Naive thymus-derived CD8-positive, alpha-beta T cell (primary cell): ENCODE measurements at places on chromosomes 11 and 22. TPM values are rescaled to one million over a fixed set of nuclear protein-coding genes. Genes with fewer than 3 reads are reported as not detected.

The PDE3B gene
- total RNA-seq: 228 TPM

The OR2AT4 gene
- not detected for total RNA-seq

The MYBPC3 gene
- total RNA-seq: 0.16 TPM

The DRAP1 gene
- 73.1 TPM for total RNA-seq

The OR6A2 gene
- total RNA-seq: not detected

The LRRC74B gene
- 0.11 TPM for total RNA-seq

The RAB3IL1 gene
- 0.23 TPM for total RNA-seq

The UPK3A gene
- total RNA-seq: not detected

- DNase-seq: no peak
These were observed 337.2 kb upstream of the DDI1 start for GRCh38 chr11:103699216-103699615.

DNA sequence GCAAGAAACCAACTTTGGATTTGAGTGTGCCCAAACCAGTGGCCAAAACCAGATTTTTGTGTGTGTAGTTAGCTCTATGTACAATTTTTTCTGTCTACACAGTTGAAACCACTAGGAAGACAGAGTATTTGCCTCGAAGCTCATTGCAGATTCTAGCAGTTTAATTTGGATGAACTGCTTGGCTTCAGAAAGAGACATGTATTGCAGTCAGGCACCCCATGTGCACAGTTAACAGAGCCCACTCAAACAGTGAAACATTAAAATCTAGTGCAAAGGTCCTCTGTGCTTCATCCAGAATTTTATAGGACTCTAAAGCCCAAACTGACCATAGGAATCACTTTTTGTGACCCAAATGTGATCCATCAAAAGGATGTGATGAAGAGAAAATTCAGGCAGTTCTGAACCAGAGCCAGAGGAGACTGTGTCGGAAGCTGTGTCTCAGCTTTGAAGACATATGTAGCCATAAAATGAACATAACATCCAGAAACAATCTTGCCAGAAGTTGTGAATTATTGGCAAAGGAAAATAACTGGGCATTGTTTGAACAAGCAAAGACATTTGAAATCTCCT, 82.7 kb downstream of the PANX1 start:
- DNase-seq: no peak

GRCh38 chr22:21044931-21045584, 688 bp upstream of the LRRC74B start:
- DNase-seq: no peak

DNA sequence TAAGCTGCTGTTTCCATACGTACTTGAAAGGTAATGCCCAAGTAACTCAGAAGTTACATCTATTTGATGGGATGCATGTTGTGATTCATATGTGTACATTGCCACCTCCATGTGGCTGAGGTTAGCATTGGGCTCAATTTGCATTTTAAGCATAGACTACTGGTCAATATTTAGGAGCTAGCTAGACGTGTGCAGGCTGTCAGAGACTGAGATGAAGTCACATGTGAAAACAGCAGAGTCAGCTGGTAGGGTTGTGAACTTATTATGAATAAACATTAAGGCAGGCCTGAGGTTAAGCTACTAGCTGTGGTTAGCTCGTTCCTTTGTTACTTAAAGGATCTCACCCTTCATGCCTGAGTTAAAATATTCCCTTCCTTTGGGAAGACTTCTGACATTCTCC, 114.5 kb upstream of the MTNR1B start:
- no peak for DNase-seq

DNA sequence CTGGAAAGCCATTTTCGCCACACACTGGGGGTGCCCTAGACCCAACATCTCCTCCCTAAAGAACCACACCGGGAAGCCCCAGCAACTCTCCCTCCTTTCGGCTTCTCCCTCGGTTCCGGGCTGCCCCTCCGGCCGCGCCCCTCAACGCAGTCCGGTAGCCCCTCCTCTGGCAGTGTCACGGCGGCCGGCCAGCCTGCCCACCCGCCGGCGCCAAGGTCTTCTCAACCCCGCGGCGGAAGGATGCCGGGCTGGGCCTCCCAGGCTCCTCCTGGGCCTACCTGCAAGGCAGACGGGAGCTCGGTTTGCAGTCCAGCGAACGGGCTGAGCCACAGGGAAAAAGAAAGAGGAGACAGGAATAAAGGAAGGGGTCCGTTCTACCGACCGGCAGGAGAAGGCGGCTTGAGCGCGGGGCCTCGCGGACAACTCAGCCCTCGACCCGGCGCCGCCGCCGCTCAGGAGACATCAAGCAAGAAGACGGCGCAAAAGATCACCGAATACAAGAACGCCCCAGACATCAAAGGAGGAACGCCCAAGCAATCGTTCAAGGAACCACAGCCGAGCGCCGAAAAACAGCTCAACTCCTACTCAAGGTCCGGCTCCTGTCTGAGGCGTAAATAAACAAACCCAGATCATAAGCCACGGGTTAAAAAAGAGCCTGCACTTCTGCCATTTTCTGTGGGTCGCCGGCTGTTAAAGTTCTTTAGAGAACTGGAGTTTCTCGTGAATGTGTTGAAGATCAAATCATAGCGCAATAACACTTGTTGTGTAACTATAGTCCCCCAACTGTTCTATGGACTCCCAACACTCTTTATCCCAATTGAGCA, at the start of gene AMBRA1:
Gene AMBRA1 (minus strand): TSS at position 474 of the 824 bp plus-strand sequence. CDS start 45,643 bp downstream, outside the sequence.
- peak; percentile 87 for DNase-seq

- no peak for DNase-seq
These were observed 109.7 kb upstream of the USP47 start for GRCh38 chr11:11732116-11732515.

GRCh38 chr11:75840522-75840921, 25.5 kb downstream of the UVRAG start:
- no peak for DNase-seq

- DNase-seq: no peak
These were observed 87.7 kb downstream of the TRIM44 start for GRCh38 chr11:35750315-35750714.

DNA sequence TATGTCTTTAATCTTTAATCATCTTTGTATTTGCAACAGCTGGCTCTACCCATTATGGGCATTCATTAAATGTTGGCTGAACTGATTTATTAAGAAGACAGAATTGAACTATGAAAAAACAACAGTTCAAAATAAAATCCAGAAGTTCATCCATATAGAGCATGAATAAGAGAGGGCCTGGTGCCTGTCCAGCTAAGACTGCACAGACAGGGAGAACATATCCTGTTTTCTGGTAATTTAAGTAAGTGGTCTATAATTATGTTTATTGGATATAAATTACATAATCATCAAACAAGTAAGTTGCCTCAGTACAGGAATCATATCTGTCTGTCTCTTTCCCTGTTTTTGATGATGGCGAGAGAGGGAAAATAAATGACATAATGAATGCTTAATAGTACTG, 137.2 kb downstream of the RBFOX2 start:
- DNase-seq: no peak

DNA sequence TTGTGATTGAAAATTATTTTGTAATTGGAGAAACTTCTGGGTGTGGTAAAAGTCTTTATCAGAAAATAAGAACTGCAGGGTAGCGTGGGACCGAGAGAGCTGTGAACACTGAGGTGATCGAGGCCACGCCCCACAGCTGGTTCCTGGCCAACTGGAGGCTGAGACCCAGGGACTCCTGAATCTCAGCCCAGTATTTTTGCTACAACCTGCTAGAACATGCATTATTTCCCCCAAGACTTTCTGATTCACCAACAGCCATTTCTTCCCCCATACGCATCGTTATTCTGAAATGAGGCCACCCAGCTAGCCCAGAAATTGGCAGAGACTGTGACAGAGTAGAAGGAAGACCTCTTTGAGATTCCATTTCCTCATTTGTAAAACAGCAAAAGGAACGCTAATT, 3.4 kb upstream of the FGF19 start:
- DNase-seq: no peak

- DNase-seq: no peak
These were observed 209.1 kb downstream of the ST3GAL4 start for GRCh38 chr11:126564566-126564965.

- no peak for DNase-seq
These were observed 27.4 kb upstream of the GRIA4 start for GRCh38 chr11:105582497-105582896.

GRCh38 chr11:45748801-45749200, 56.1 kb upstream of the SLC35C1 start:
- DNase-seq: no peak

DNA sequence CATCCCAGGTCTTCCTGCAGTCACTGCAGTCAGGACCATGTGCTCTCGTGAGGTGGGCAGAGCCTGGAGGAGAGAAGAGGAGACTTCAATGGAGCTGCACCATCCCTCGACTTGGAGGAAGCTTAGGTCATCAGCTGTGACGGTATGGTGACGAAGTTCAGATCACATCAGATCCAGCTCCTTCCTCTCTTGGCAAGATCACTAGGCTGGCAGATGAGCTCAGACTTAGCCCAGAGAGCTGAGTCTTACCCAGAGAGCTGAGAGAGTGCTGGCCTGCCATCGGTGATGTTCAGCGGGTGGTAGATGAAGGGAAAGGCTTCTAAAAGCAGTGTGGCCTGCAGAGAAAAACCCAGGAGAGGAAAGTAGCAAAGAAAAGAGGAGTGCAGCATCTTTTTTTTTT, 1.8 kb upstream of the SLC15A3 start:
- DNase-seq: no peak

- DNase-seq: no peak
These were observed 107.9 kb downstream of the SCN3B start for GRCh38 chr11:123546515-123546914.

- DNase-seq: no peak
These were observed 204.5 kb downstream of the LRRC4C start for GRCh38 chr11:41254966-41255365.

- no peak for DNase-seq
These were observed 102.3 kb upstream of the PITPNB start for GRCh38 chr22:28021116-28021997.

- no peak for DNase-seq
These were observed 125.2 kb upstream of the SYT13 start for GRCh38 chr11:45411228-45411946.

DNA sequence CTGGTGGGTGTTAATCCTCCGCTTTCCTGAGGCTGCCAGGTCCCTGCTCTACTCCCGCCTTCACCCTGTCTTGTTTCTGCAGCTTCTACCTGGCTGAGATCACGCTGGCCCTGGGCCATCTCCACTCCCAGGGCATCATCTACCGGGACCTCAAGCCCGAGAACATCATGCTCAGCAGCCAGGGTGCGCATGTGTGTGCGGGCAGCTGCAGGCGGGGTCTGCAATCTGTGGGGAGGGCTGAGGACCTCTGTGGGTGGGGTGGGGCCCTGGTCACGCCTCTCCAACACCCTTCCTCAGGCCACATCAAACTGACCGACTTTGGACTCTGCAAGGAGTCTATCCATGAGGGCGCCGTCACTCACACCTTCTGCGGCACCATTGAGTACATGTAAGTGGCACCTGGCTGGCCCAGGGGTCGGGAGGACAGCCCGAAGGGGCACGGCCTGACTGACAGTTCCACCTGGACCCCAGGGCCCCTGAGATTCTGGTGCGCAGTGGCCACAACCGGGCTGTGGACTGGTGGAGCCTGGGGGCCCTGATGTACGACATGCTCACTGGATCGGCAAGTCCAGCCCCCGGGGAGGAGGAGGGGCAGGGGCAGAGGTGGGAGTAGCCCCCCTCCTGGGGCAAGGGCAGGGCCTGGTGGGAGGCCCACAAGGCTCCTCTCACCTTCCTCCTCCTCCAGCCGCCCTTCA, 4.5 kb downstream of the RPS6KB2 start:
- no peak for DNase-seq

DNA sequence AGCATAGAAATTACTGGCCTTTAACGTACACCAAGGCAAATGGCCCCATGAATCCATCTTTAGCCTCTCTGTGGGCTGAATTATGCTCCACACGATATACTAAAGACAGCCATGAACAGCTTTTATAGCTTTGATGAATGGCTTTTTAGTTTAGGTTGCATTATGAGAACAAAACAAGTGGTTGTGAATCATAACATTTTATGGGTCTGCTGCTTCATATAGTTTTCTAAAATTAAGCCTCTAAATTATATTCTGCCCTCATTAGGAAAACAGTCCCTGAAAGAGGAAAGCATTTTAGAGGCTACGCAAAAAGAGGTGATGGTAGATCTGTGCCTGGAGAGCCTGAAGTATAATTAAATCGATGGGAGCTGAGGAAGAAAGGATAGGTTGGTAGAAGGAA, 221.3 kb downstream of the CADM1 start:
- no peak for DNase-seq

- DNase-seq: no peak
These were observed 93.9 kb downstream of the MORC2 start for GRCh38 chr22:30874431-30875370.

DNA sequence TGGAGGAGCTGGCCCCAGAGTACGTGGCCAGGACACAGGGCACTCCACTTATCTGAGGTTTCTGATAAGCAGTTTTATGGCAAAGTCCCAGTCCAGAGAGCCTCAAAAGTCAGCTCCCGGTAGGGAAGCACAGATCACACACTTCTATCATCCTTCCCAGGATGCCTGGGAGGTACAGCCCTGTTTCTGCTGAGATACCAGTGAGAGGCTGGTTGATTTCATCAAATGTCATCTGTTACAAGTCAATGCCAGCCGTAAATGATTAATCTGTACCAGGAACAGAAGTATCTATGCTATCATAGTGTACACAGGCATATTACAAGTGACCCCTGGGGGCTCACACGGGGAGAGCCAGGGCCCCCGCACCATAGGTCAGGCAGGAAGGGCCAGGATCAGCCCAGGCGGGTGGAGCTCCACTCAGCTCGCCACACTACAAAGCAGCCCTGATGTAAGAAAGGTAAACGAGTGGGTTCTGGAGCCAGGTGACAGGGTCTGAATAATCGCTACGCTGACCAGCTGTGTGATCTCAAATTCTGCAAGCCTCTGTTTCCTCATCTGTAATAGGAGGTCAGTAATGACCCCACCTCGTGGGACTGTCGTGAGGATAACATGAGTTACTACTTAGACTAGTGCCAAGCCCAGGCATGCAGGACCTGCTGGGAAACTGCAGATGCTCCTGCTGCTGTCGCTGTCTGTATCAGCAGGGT, 17.6 kb downstream of the PLA2G6 start:
- DNase-seq: no peak

DNA sequence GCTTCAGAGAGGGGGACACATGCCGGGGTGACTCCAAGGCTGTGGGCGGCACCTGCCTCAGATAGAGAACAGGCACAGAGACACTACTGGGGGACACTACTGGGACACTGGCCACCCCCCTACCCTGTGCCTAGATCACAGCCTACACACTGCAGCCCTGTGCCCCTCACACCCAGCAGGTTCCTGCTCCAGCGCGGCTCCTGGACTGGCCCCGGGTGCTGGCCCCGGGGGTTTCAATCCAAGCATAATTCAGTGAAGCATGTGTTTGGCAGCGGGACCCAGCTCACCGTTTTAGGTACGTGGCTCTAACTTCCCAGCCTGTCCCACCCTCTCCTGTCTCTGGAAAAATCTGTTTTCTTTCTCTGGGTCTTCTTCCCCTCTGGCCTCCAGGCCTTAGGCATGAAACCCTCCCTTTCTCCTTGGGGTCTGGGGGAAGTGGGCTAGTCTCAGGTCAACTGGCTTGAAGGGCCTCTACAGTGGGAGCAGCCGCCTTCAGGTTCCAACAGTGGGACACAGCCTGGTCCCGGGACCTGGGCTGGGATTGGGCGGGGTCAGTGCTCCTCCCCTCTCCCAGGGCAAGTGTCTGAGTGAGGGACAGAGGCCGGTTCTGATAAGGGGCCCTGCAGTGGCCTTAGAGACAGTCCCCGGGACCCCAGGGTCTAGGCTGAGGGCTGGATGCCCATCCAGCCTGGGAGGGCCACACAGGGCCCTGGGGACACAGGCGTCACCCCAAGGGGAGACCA, 98.8 kb downstream of the CRYBB2 start:
- no peak for DNase-seq

- DNase-seq: no peak
These were observed 130.8 kb downstream of the GRIK4 start for GRCh38 chr11:120642196-120642894.

GRCh38 chr22:25661073-25661472, 80.9 kb upstream of the MYO18B start:
- DNase-seq: no peak
